ENCODE measurements at places on chromosomes 3 and 15.
A peak's percentile ranks its signal among the peaks of the same experiment; 100 is the strongest.

DNA sequence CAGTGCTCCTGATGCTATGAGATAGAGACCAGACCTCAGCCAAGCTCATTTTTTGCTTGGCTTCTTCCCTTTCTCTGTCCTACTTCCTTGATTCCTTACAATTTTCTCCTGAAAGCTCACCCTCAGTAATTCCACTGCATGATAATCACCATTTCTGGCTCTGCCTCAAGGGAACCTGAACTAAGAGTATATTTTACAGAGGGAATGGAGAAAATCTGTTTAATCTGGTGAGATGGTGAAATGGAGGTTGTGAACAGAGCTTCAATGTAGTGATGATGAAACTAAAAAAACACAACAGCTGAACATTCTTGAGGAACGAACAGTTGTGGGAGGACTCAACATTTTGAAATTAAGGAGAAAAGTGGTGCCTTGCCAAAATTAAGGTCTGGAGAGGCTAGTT is 16.3 kb downstream of the HHLA2 start:
- DNase-seq, result no peak

DNA sequence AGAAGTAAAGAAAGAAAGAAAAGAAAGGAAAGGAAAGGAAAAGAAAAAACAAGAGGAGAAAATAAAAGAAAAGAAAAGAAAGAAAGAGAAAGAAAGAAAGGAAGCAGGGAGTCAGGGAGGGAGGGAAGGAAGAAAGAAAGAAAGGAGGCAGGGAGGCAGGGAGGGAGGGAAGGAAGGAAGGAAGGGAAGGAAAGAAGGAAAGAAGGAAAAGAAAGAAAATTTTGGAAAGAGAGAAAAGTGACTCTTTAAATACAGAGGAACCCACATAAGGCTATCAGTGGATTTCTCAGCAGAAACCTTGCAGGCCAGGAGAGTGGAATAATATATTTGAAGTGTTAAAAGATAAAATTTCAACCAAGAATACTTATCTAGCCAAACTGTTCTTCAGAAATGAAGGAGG is 44.2 kb upstream of the GNB4 start:
- DNase-seq, result no peak

DNA sequence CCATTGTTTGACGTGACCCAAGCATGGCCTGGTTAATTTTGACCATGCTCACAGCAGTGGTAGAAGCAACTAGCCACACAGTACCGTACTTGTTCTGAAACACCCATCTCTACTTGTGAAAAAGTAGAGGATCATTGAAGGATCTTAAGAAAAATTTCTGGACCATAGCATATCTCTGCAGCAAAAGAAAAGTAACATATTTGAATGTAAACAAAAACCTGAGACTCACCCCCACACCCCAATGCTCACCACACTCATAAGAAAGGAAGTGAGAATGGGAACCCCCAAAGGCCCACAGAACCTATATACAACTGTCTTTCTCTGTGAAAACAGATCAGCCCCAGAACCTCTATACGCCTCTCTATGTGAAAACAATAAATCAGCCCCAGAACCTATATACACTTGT is 33.8 kb upstream of the TFRC start:
- DNase-seq, result no peak

DNA sequence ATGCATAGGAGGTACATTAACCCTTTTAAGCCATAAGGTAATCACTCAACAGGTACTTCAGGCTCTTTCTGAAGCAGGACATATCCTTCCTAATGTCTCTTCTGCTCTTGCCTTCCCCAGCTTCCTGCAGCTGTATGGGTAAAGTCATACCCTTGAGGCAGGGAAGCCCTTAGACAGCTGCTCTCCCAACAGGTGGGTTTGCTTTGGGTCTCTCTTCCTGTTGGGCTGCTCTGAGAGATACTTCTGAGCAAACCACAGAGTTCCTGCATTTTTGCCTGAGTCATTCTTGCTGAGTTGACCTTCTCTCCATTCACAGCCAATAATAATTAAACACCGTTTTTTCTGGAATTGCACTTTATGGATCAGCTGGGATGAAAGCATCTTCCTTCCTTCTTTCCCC is 2.0 kb upstream of the TRAT1 start:
- DNase-seq, result no peak

GRCh38 chr15:89384176-89384604 is 49.6 kb upstream of the POLG start:
- DNase-seq, result no peak

GRCh38 chr15:29356786-29357185 is 87.2 kb upstream of the NSMCE3 start:
- DNase-seq, result no peak

GRCh38 chr3:135083756-135084155 is 288.7 kb downstream of the EPHB1 start:
- no peak for DNase-seq

GRCh38 chr3:45546716-45547701 is 47.5 kb upstream of the LIMD1 start:
- peak; percentile 62 for DNase-seq

DNA sequence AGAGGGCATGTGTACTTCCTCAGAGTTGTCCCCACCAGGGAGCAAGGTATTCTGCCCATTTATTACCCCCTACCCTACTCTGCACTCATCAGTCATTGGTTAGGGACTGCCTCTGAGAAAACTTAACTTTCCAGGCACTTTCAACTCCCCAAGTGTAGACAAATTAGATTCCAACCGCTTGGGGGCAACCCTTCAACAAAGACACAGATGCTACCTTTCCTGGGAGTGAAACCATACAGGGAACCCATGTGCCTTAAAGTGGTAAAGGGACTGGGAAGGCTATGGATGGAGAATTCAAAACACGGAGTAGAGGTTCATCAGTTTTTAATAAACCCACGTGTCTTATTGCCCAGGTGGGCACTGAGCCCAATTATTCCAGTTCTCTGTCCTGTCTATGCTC is 19.4 kb upstream of the UBE2E2 start:
- DNase-seq, result no peak

DNA sequence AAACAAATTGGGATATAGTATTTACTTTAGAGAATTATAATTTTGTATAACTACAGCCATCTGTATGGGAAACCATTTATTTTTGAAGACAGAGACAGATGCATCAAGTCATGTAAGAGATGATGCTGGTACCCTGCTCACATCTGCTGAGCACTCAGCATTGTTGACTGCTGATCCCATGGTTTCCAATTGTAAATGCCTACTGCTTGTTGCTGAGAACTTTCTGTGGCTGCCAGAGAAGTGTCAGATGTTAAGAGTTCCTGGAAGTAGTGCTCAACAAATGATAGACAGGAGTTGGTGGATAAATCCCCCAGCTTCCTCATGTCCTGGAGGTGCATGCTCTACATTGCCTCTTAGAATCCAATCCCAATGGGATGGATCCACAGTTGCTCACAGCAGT is 167.1 kb downstream of the OXSM start:
- no peak for DNase-seq

- no peak for DNase-seq
These were observed 87.1 kb downstream of the WDR76 start for GRCh38 chr15:43913941-43914340.

- no peak for DNase-seq
These were observed 17.0 kb downstream of the THAP10 start for GRCh38 chr15:70875001-70875782.

DNA sequence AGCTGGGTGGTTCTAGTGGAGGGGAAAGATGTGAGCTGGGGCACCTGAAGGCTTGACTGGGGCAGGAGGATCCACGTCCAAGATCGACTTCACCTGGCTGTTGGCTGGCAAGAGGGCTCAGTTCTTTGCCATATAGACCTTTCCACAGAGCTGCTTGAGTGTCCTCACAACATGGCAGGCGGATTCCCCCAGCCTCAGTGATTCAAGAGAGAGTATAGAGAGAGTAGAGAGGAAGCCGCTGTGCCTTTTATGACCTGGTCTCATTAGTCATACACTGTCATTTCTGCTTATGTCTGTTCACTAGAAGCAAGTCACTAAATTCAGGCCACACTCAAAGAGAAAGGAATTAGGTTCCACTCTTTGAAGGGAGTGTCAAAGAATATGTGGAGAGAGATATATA is 101.6 kb downstream of the APBA2 start:
- DNase-seq, result no peak

- DNase-seq, result no peak
These were observed 46.0 kb downstream of the CA12 start for GRCh38 chr15:63335543-63336240.

All from stimulated activated naive CD8-positive, alpha-beta T cell treated with anti-CD3 and anti-CD28 coated beads, Interleukin-15, Interleukin-2, amounts not matched to agents 100 U/mL and 50 U/mL, for 24 hours (primary cell).